Activated effector memory CD4-positive, alpha-beta T cell treated with Interleukin-2 at 50 U/mL for 16 hours (primary cell): ENCODE measurements at places on chromosomes 16 and 17.
A peak's percentile ranks its signal among the peaks of the same experiment; 100 is the strongest.

DNA sequence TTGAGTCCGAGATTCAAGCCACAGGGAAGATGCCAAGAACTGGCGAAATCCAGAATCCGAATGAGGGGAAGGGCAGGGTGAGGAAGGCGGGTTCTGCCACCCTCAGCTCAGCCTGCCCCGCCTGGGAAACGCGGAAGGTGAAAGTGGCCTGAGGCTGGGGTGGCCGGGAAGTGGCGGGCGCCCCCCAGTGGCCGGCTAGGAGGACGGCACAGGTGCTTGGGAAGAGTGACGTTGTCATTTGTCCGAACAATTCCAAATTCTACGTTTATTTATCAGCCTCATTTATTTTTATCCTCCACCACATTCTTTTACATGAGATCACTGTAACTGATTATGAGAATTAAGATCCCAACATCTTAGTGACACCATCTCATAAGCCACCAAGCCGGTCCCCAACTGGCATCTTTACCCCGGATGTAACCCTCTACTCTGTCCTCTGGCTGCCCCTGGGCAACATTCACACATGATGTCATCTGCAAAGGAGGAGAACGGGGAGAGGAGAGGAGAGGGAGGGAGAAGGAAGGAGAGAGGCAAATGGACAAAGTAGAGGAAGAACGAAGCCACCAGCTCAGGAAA, 21.3 kb downstream of the SRCIN1 start:
- DNase-seq, result peak; percentile 39

DNA sequence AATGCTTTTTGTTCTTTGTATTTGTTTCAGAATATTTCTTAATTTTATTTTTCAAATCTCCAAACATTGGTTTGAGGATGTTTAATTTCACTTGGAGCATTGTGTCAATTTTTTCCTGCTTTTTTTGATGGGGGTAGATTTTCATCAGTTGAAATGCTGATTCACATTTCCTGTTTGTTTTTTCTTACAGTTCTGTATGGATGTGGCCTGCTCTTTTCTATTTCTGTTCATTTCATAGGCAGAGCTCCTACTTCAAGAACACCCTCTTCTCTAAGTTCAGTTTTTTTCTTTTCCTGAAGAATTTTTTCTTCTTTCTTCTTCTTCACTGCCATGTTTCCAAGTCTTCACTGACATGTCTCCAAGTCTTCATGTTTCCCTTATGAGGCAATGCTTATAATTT, 8.8 kb downstream of the MBTD1 start:
- DNase-seq, result no peak

DNA sequence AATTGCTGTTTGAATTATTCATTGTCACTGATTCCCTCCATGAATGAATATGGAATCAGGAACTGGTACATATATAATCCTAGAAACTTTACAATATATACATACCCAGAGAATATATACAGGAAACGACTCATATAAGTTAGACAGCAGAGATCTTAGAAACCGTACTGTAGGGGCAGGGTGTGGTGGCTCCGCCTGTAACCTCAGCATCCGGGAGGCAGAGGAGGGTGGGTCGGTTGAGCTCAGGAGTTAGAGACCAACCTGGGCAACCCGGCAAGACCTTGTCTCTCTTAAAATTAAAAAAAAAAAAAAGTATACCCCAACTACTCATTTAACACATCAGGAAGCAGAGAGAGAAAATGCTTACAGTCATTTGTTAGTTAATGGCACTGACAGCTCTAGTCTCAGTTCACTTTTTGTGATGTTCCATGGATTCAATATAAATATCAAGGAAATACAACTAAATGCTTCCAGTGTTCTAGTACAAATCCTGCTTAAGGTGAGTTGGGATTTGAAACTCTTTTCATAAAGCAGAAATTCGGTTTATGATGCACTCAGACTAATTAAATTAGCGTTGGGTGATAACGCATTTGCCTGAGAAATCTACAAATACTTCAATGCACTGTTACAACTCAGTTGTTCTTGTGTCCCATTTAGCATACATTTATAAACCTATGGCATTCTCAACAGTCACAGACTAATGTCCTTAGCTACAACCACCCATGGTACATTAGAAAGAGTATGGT, 5.6 kb downstream of the GLG1 start:
- peak; percentile 65 for DNase-seq

DNA sequence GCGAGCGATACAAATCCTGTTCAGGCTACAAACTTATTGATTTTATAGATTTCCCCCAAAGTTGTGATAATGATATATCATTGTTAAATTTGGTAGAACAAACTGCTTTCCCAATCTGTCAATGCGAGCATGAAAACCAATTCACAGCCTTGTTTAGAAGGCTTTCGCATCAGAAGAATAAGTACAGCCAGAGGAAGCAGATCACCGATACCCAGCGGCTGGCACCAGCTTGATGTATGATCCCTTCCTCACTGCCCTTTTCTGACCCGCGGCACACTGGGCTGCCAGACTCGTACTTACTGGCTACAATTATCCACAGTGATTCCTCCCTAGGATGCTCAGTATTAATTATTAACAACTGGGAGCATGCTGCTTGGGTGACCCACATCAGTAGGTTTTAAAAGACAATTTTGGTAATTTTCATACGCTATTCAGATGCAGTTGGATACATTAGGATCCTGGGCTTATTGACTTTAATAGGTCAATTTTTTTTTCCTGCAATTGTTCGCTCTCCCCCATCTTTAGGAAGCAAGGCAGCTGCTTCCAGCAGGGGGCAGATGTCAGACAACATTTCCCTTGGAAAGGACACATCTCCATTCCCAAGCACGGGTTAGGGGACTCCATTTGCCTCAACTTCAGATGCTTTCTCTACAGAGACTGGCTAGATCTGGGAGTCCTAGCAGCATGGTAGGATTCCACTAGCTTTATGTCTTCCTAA, 582.7 kb upstream of the PSMD7 start:
- DNase-seq, result no peak

DNA sequence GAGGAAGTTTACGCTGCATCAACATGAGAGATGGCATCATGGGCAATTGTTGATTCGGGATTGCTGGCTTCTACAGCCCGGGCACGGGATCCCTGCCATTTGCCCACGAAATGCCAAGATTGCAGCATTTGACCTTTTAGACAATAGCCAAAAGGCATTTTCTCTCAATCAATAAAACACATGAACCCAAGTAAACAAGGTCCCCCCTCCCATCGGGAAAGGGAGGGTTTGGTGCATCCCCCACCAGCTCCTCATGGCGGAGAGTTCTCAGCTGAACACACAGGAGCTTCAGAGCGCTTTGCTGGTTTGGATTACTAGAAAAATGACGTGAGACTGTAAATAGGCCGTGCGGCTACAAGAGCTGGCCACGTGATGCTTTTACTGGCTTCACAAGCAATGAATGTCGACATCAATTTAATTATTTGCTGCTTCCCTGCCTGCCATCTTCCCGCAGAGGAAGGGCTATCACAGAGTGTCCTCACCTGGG, 147.6 kb downstream of the C16orf95 start:
- no peak for DNase-seq

DNA sequence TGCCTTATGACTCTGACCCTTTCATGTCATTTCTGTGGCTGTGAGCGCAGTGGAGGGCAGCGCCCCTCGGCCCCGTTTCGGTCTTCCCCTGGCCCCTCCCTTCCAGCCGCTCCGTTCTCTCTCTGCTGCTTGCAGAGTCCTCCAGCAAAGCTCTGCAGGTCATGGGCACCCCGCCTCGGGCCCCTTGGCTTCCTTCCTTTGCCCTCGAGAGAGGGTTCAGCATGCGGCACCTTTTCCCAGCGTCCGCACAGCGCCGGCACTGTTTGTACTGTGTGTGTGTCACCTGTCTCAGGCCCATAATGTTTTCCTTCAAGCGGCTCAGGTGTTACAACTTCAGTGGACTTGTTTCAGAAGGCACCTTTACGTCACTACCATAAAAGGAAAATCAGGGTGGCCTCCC, 98.5 kb downstream of the RAP1GAP2 start:
- no peak for DNase-seq

- no peak for DNase-seq
These were observed 5.5 kb downstream of the SLC13A2 start for GRCh38 chr17:28478712-28479615.

DNA sequence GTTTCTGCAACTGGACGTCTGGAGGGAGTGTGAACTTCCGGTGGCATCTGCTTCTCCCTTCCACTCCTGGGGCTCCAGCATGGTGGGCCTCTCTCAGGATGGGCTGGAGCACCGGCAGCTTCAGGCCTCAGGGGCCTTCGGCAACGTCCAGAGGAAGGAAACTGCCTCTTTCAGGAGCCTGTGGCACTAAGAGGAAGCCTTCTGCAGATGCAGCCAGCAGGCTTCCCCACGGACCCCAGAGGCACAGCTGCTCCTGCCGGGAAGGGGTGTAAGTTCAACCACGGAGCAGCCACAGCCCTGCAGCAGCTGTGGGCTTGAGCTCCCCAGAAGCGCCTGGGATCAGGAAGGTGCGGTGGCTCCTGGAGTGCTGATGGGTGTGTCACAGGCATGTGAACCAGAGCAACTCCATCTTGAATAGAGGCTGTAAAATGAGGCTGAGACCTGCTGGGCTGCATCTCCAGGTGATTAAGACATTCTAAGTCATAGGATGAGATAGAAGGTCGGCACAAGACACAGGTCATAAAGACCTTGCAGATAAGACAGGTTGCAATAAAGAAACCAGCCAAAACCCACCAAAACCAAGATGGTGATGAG, 50.8 kb upstream of the KLHDC4 start:
- DNase-seq, result no peak

DNA sequence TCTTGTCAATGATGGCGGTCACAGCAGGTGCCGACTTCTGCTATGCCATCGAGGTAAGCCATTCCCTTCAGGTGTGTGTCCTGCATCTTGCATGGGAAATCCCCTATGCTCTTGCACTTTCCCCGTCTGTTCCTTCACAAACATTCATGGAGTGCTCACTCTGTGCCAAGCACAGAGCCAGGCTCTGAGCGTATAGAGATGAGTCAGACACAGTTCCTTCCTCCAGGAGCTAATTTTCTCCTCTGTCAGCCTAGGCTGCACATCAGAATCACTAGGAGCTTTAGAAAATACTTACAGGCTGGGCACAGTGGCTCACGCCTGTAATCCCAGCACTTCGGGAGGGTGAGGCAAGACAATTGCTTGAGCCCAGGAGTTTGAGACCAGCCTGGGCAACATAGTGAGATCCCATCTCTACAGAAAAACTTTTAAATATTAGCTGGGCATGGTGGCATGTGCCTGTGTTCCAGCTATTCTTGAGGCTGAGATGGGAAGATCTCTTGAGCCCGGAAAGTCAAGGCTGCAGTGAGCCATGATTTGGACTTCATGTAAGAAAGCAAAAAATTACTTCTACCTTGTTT, 14.1 kb downstream of the PRMT7 start:
- DNase-seq, result no peak

- DNase-seq, result no peak
These were observed 115.7 kb upstream of the PMFBP1 start for GRCh38 chr16:72287649-72288048.

DNA sequence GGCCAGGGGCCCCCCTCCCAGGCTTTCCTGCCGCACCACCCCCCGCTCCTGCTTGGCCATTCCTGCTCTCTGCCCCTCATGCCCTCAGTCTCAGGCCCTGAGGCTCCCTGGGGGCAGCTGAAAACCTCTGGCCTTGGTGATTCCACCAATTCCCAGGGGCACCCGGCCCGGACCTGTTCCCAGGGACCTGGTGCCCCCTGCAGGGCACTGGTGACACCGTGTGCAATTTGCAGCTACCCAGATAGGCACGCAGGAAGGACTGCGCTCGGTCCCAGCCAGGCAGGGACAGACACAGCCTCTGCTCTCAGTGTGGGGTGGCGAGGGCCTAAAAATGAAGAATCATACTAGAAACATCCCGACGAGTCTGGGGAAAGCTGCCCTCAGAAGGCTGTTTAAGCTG, 13.4 kb downstream of the WFDC1 start:
- DNase-seq, result no peak

GRCh38 chr16:48441106-48441505, 55.9 kb upstream of the SIAH1 start:
- no peak for DNase-seq

GRCh38 chr17:44386182-44386525, 3.3 kb downstream of the ITGA2B start:
- DNase-seq, result no peak

- no peak for DNase-seq
These were observed 27.0 kb downstream of the ASIC2 start for GRCh38 chr17:33266116-33266515.

DNA sequence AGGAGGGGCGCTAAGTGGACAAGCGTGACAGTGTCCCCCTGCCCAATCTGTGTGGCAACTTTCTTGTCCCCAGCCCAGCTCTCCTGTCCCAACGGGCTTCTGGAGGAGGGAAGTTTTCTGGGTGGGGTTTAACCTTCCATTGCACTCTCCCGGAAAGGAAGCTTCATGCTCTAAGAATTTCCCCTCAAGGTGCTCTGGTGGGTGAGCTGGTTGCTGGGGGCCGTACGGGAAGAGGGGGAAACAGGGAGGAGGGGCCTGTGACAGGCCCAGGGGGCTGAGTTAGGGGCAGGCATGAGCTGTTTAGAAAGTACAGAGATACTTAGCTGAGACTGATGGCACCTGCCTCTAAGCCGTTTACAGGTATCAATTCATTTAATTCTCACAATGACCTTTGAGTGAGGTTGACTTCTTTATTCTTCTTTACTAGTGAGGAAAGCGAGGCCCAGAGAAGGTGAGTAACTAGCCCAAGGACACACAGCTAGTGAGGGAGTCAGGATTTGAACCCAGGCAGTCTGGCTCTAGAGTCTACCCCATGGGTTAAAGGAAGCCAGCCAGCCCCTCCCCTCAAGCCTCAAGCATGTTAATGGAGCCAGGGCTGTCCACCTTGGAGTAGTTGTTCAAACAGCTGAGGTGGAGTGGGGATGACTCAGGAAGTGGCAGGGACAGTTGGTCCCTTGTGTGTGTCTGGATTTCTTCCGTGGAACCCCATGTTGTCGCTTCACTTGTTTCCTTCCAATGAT, 18.9 kb downstream of the ADGRG1 start:
- DNase-seq, result no peak

- no peak for DNase-seq
These were observed 409.6 kb downstream of the NPIPA8 start for GRCh38 chr16:17926866-17927399.

GRCh38 chr16:49834531-49835151, 21.3 kb downstream of the ZNF423 start:
- no peak for DNase-seq

DNA sequence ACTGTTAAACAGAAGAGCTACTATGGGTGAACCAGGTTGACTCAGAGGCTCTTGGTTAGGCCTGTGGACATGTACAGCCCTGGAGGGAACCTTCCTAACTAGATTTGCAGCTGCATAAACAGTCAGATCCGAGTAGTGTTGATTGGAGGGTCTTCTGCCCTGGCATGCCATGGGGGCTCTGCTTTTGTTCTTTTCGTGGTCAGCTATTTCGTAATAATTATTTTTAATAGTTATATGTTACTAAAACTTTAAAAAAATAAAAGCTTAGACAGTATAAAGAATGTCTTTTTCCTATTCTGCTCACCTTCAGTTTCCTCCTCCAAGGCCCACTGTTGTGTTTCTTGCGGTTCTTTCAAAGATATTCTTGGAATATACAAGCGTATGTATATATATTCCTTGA, 67.4 kb upstream of the CLEC18A start:
- DNase-seq, result no peak

- no peak for DNase-seq
These were observed 43.4 kb downstream of the FBXL20 start for GRCh38 chr17:39357986-39358385.

- no peak for DNase-seq
These were observed 9.6 kb downstream of the GALK1 start for GRCh38 chr17:75755205-75755901.

- no peak for DNase-seq
These were observed at the start of gene PRSS33 for GRCh38 chr16:2787406-2787805. Gene PRSS33, minus strand, starts transcription at chr16:2787560. Its CDS starts 1,013 bp downstream, at chr16:2786547.

GRCh38 chr17:76682296-76682695, 28.5 kb downstream of the MXRA7 start:
- DNase-seq, result no peak

- no peak for DNase-seq
These were observed 5.1 kb downstream of the CYB5D1 start for GRCh38 chr17:7862692-7863437.
